ENCODE measurements at places on chromosomes 6 and 20. TPM values are rescaled to one million over a fixed set of nuclear protein-coding genes. Genes with fewer than 3 reads are reported as not detected.

- no peak for DNase-seq
Measured at GRCh38 chr6:38943964-38944363, 104.6 kb upstream of the GLP1R start.

GRCh38 chr6:14703586-14703985, 542.3 kb upstream of the JARID2 start:
- DNase-seq: no peak

DNA sequence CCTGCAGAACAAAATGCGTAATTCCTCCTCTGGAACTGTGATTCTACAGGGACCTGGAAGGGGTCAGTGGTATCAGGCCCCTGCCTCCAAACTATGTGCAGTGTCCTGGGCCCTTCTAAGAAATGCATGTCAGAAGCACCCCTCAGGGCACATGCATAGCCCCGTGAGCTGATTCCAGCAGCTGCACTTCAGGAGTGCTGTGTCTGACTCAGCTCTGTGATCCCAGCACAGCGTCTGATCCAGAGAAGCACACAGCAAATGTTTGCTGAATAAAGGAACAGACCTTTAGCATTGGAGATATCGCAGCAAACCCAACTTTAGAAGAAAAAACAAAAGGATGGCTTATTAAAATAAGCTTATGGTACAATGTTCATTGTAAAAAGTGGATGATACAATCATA, 15.8 kb upstream of the MAFB start:
- no peak for DNase-seq

GRCh38 chr6:38016824-38017223, 197.3 kb downstream of the ZFAND3 start:
- DNase-seq: no peak

The POPDC3 gene
- 1.3 TPM for total RNA-seq

DNA sequence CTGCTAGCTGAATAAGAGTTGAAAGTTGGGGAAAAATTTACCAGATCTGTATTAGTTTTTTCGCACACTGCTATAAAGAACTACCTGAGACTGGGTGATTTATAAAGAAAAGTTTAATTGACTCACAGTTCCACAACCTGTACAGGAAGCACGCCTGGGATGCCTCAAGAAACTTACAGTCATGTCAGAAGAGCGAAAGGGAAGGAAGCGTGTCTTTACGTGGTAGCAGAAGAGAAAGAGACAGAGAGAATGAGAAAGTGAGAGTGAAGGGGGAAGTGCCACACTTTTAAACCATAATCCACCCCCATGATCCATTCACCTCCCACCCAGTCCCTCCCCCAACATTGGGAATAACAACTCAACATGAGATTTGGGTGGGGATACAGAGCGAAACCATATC, 79.6 kb downstream of the KHDC1L start:
- no peak for DNase-seq

The OPRM1 gene
- not detected for total RNA-seq

- DNase-seq: no peak
Measured at GRCh38 chr6:130394246-130394645, 28.4 kb downstream of the TMEM200A start.

DNA sequence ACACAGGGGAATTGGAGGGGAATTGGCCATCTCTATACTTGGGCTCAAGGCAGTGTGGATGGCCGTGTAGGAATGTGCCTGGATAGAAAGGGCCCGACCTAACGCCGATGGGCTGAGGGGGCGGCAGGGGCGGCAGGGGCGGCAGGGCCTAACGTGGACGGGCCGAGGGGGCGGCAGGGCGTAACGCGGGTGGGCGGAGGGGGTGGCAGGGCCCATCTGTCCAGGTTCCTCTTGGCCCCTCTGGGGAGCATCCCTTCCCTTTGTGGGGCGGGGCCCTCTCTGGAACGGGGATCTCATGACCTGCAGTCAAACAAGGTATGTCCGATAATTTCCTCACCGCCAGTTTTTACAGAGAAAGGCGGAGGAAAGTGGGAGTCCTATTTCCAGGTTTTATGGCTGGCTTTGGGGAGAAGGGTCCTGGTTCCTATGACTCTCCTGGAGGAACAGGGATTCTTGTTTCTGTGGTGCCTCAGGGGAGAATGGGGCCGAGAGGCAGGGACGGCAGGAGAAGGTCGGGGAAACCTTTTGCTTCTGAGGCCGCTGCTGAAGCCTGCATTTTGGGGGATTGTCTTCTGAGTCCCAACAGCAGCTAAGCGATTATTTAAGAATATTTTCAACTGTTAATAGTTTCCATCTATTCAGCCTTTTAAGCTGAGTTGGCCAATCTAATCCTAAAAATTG, 100.8 kb upstream of the FRMD1 start:
- no peak for DNase-seq

- DNase-seq: no peak
Measured at GRCh38 chr6:46327779-46328178, 157.0 kb upstream of the ENPP5 start.

DNA sequence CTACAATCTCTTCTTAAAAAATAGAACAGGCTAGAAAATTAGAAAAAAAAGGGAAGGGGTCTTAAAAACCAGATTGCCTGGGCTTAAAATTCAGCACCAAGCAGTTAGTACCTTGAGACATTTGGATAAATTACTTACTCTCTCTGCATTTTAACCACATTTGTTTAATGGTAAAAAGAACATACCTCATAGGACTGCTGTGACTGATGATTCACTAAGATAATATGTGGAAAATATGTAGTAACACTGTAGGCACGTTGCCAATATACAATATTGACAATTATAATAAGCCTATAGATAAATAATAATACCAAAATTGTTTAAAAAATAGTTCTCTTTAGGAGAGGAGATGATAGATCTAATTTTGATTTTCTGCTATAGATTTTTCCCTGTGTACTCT, 750.4 kb downstream of the TENT5A start:
- DNase-seq: no peak

- no peak for DNase-seq
Measured at GRCh38 chr6:137165375-137166246, 7.8 kb downstream of the IL22RA2 start.

DNA sequence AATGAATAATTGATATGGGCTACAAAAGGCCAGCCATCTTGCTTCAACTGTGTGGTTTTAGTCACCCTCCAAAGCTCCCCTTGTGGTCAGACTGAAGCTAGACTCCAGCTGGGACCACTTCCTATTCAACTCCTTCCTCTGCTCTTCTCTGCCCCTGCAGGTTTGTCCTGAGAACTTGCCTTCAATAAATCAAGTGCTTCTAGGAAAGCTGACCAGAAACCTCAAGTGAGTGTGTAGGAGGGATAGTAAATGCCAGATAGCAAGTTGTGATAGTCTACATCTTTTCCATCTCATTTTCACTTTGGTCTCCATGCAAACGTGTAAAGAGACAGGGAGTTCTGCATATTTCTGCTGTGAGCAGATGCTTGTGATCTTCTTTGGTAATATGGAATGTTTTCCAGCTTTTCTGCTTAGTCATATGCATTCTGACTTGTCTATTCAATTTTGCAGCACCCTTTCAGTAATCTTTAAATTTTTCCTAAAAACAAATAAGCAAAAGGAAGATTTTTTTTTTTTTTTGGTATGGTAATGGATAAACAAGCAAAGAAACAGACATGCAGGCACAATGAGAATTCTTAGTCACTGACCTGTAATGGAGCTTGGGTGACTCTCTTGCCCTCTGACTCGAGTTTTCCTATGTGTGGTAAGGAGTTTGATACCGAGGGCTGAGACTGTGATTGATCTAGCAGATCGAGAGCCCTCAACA, 201.3 kb upstream of the BTBD3 start:
- no peak for DNase-seq

- DNase-seq: no peak
Measured at GRCh38 chr20:59632541-59633113, 28.3 kb downstream of the PHACTR3 start.
